NCI-H1436 (cell line): ENCODE measurements at places on chromosomes 4 and X.

GRCh38 chr4:113069212-113069892 lies 19.9 kb downstream of the ANK2 start:
- no peak for DNase-seq

GRCh38 chr4:174005422-174005821 lies 278.0 kb downstream of the FBXO8 start:
- no peak for DNase-seq

DNA sequence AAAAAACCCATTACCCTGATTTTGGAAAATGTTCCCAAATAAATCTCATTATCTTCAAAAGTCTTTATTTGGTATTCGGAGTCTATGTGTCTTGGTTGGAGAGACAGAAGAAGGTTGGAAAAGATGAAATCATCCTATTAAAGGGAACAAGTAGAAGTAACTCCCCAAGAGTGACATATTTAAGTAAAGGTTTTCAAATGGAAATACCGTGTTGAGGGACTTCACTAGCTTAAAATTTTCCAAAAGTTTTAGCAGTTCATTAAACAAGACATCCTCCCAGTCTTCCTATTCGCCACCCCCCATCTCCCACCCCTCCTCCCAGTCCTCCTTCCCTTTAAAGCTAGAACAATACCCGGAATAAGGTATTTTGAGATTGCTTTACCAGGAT lies 62.7 kb upstream of the CCDC160 start:
- no peak for DNase-seq

DNA sequence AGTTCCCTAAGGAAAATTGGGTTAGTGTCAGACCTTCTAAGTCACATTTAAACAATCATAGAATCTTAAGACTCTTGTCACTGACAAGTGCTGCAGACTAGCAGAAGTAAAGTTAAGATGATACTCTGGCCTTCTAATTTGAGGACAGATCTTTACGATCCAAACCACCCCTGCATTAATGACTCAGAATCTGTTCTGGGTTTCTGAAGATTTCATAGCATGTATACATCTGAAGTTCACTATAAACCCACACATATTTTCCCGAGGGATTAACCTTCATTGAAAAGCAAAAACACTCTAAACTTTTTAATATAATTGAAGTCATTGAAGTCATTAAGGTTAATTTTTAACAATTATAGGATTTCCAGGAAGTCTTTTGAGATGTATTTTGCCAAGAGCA lies 674.3 kb downstream of the IQCM start:
- DNase-seq = no peak

- DNase-seq = no peak
These were observed 245.0 kb upstream of the IGFBP7 start for GRCh38 chr4:57355101-57355665.

DNA sequence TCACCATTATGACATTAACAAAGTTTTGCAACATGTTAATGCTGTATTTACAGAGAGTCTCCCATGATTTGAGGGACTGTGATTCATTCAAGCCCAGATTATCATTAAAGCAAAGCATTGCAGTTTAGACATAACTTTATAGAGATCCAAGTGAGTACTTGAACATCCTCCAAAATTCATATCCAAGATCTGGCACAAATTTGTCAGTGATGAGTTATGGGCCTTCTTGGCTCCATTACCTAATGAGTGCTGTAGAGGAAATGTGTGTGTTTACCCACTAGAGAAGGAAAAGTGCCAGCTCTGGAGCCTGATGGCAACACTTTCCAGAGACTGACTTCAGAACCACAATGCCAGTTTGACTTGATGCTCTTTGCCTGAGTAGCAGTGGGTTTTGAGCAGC lies 432.3 kb downstream of the GALNTL6 start:
- no peak for DNase-seq

DNA sequence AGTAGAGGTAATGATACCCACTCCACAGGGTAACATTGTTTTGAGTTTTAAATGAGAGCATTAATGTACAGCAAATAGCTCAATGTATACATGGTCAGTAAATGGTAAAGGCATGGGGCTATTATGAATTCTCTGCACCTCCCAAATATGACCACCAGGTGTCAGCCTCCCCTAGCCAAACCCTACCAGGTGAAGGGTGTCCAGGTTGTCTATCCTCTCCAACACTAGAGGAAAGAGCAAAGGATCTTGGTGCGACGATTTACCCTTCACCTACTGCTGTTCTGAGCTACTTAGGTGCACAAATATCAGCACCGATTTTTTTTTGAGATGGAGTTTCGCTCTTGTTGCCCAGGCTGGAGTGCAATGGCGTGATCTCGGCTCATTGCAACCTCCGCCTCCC lies 26.5 kb upstream of the XIAP start:
- peak; percentile 60 for DNase-seq

- peak; percentile 27 for DNase-seq
These were observed 657 bp upstream of the ANKRD50 start for GRCh38 chr4:124713185-124713592.

- DNase-seq = no peak
These were observed 217.9 kb upstream of the KLHL4 start for GRCh38 chrX:87299563-87300160.

GRCh38 chr4:1328267-1329155 lies 18.5 kb upstream of the UVSSA start:
- DNase-seq = no peak

DNA sequence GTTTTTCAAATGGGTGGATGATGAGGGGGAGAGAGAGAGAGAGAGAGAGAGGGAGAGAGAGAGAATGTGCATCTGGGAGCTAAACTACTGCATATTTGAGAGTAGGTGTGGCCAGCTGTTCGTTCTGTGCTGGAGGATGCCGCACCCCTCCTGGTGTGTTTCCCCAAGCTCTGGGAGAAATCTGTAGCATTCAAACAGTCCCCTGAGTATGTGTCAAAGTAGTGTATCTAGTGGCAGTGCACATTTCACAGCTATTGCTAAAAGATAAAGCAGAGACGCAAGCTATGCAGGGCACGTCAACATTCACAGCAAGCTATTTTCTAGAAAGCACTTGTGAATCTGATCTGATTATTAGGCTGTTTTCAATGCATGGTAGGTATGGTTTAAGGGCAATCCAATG lies 83.5 kb upstream of the LIMCH1 start:
- DNase-seq = no peak

GRCh38 chr4:2823301-2823670 lies 20.4 kb upstream of the ADD1 start:
- no peak for DNase-seq

DNA sequence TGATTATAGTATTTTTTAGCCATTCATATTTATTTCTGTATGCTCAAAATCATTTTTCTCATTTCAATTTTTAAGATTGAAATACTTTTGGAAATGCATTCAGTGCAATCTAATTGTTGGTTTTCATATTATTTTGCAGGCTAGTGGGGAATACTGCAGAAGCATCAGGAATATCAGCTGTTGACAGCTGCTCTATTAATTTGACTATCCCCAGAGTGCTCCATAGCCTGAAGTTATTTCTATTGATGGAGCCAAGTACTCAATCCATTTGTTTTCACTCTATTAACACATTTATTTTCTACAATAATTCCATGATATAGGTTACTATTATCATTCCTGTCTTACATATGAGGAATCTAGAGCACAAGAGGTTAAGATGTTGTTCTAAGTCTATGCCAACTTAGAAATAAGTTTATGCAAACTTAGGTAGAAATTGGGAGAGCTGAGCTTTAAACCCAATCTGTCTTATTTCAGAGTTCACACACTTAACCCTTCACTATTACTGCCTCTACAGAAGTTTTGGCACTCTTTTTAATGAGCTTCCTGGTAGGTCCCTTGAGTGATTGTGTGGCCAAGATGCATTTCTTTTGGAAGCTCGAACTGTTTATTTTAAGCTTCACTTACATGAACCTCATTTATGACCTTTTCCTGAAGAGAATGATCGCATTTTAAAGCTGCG lies 65.6 kb upstream of the PCDH18 start:
- no peak for DNase-seq

DNA sequence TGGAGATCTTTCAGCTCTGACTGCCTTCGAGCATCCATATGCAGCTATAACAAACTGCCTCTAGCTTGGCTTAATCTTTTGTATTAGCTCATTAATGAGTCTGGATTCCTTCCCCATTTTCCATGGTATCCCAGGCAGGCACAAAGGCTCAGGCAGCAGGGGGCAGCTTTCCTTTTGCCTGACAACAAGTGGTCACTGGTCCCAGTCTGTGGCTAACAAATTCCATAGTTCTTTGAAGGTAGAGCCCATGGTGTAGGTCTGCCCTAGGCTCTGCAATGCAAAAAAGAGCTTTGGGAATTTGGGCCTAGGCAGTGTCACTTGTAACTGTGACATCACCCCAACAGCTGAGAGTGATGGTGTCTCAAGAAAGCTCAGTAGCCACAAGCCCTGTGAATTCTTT lies 234.4 kb upstream of the GPC4 start:
- DNase-seq = no peak

GRCh38 chrX:42096265-42096920 lies 173.0 kb upstream of the CASK start:
- no peak for DNase-seq

- DNase-seq = no peak
These were observed 671 bp downstream of the SLC7A11 start for GRCh38 chr4:138241281-138242075.

DNA sequence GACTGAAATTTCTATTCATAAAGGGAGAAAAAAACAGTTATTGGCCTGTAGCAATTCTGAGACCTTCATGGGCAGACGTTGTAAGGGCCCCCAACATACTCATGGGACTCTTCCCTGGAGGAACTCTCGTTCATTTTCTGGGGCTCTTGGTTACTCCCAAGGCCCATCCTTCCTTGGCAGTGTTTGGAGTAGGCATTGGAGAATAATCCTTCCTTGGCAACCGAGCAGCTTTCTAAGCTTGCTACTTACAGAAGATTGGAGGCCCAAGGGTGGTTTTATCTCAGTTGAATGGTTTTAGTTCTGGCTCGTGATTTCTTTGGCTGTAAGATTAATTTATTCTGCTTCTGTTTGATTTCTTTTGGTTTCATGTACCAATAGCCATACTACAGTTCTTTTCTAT lies 50.4 kb downstream of the ALG13 start:
- no peak for DNase-seq

DNA sequence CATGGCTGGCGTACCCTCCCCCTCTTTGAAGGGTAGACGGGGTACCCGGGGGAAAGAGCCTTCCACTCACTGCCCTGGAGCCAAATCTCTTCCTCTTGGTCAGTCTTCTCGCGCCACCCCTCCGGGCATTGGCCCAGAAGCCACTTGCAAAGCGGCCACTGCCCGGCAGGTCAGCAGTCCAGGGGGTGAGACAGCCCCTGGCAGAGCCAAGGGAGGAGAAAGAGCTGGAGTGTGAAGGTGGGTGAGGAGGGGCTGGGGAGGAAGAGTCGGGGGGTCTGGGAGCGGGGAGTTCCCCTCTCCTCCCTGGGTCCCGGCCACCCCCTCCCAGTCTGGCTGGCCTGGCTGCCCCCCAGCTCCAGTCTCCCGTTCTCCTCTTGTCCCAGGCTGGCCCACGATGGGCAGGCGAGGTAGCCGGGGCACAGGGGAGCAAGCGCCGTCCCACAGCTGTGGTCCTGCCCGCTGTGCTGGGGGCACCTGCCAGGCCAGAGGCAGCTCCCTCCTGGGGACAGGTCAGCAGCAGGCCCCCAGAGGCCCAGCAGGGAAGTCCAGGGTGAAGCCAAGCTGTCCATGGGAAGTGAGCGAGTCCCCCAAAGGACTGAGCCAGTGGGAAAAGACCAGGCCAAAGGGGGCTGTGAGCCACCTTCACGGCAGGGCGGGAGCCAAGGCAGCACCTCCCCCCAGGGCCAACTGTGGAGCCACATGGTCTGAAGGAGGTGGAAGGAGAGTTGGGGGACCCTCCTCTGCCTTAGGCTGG lies 21.6 kb upstream of the DUSP9 start:
- DNase-seq = no peak

- DNase-seq = no peak
These were observed 4.2 kb upstream of the TAB3 start for GRCh38 chrX:30893206-30893605.

DNA sequence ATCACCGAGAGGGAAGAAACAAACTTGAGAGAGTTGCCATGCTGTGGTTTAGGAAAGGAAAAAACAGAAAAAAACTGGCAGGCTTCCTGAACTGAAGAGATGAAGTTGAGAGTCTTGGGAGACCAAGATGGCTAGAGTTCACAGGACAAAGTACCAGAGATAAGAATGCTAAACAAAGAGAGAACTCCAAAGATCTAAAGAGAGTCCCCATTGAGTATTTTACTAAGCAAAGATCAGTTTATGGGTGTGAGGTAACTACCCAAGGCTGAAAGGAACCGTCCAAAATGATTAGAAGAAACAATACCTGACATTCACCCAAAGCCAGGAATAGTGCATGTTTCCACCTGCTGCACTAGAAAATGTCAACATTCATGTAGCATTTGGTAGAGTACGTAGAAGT lies 21.8 kb upstream of the COX7B2 start:
- no peak for DNase-seq

GRCh38 chrX:129638917-129639316 lies 15.8 kb downstream of the APLN start:
- DNase-seq = no peak

- DNase-seq = no peak
These were observed 26.9 kb downstream of the C4orf46 start for GRCh38 chr4:158644760-158645159.

- no peak for DNase-seq
These were observed 76.2 kb upstream of the CHRDL1 start for GRCh38 chrX:110871839-110872238.

GRCh38 chr4:186778134-186778533 lies 54.5 kb upstream of the FAT1 start:
- DNase-seq = no peak

- no peak for DNase-seq
These were observed 49.8 kb upstream of the CYSLTR1 start for GRCh38 chrX:78377186-78377585.

DNA sequence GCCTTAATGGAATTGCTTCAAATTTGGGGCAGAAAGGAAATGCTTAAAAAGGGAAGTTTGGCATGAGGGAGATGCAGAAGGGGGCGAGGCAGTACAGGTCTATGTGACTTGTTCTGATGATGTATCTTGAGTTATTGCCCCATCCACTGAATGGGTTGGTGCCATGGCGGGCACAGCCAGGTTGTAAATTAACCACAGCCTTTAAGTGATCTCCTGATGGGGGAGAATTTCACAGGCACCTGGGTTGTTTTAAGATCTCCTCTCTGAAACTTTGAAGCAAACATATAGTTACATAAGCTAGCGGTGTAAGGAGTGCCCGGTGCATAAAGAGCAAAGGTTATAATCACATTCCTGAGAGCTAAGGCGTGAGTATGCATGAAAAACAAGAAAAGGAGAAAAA lies 37.0 kb downstream of the NPY5R start:
- DNase-seq = no peak

- no peak for DNase-seq
These were observed 8.8 kb upstream of the IDS start for GRCh38 chrX:149513825-149514428.

DNA sequence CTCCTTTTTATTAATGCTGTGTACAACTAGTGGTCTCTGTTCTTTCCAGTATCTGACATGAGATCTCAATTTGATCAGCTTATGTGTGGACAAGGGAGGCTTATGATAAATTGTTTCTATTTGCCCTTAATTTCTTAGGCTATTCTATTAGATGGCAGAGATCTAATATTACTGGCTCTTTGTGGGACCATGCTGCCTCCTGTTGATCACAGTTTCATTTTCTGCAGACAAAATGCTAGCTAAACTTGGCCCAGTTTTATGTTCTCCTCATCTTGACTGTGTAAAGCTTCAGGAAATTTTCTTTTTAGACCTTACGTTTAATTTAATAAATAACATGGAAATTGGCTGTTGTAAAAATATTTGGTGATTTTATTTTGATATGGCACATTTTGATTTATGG lies 627.1 kb upstream of the AADAT start:
- DNase-seq = no peak

GRCh38 chrX:149476513-149476912 lies 28.6 kb downstream of the IDS start:
- no peak for DNase-seq
